ENCODE measurements at places on chromosomes 7 and 10.

DNA sequence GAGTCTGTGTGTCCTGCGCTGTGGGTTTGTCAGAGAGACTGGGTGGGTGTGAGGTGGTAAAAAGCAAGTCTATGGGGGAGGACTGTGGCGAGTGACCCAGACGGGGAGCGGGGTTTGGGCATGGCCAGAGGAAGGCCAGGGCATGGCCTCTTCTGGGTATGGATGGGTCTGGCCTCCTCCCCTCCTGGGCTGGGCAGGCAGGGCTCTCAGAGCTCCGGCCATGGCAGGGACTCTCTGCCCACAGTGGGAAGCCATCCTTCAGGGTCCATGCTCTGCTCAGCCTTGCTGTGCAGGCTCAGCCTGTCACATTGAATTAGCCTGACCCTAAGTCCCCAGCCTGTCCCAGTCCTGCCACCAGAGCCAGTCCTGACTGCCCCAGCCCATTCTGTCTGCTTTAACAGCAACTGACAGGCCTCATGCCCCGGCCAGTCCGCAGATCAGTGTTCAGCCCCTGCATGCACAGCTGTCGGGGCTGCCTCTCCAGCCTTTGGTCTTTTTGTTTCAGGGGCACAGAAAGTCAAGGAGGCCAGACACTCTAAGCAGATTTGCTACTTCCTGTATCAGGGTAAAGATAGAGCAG is 7.9 kb downstream of the ANTXRL start:
- DNase-seq: no peak

GRCh38 chr10:103621783-103622125 is 128.2 kb downstream of the NEURL1 start:
- DNase-seq: no peak

GRCh38 chr7:152902870-152903860 is 143.6 kb downstream of the ACTR3B start:
- DNase-seq: no peak

DNA sequence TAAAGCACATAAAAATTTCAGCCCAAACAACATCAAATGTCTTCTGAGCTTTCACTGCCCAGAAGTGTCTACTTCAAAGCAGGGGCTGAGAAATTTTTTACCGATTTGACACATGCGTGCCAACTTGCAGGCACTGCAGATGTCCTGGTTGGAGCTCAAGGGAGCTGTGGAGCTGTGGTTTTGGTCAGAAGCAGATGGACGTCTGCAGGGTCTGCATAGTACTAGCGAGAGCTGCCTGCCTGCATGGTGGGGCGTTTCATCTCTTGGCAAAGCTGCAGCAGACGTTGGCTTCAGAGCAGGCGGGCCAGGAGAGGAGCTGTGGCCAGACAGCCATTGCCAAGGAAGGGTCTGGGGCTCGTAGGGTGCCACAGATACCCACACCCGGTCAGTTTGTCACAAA is 296.7 kb downstream of the GLRX3 start:
- no peak for DNase-seq

GRCh38 chr10:75208181-75208580 is 2.4 kb upstream of the VDAC2 start:
- no peak for DNase-seq

GRCh38 chr10:101226491-101227428 is 2.5 kb downstream of the LBX1 start:
- DNase-seq: no peak

GRCh38 chr7:6172910-6173295 is 99.5 kb downstream of the CYTH3 start:
- DNase-seq: no peak

DNA sequence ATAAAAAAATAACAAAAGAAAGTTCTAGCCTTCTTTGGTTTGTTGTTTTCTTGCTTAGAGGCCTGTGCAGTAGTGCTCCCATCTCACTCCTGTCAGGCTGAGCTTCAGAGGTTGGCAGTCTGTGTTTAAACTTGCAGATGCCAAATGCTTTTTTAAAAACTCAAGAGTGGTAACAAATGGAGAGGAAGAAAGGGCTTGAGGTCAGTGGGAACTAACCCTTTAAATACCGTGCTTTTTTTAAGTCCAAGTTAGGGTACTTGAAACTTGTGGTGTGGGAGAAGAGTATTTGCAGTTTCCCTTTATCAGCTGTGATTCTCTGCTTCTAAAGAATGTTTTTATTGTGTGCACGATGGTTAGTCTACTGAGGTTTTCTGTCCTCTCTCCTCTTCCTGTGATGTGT is 29.4 kb downstream of the ZRANB1 start:
- no peak for DNase-seq

GRCh38 chr7:36568452-36568849 is 155.8 kb downstream of the AOAH start:
- no peak for DNase-seq

DNA sequence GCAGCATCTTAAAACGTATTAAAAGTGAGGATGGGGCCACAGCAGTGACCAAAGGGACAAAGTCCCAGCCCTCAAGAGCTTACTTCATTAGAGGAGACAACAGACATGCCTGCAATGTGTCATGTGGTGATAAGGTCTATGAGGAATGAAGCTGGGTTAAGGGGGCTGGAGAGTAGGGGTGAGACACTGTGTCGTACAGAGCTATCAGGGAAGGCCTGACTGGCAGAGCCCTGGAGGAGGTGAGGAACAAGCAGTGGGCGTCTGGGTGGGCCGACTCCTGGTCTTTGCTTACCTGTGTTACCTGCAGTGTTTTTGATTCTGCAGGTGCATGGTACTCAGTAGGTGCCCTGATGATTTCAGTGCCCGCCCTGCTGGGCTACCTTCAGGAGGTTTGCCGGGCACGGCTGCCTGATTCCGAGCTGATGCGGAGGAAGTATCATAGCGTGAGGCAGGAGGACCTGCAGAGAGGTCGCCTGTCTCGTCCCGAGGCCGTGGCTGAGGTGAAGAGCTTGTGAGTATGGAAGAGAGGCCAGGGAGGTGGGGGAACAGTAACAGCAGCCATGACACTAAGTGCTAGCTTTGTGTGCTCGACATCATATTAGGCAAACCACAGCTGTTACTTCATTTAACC is 7.6 kb downstream of the ZFYVE27 start:
- no peak for DNase-seq

- DNase-seq: no peak
These were observed 9.2 kb downstream of the ITPRIP start for GRCh38 chr10:104328896-104329710.

Data from colonic mucosa (tissue), 4 donors.